A549 treated with GW870086 at 1 μM for 4 hours (cell line): ENCODE measurements at places on chromosomes 1 and 21. TPM values are rescaled to one million over a fixed set of nuclear protein-coding genes. Genes with fewer than 3 reads are reported as not detected.

The XCL2 gene
- not detected in 5 replicates for total RNA-seq

The USP1 gene
- total RNA-seq: 16.4 to 23.9 TPM (median 21.5 TPM) in 5 replicates

The LCE2A gene
- not detected in 5 replicates for total RNA-seq

The SLC6A17 gene
- total RNA-seq: 4.1 to 5.5 TPM (median 5.0 TPM) in 5 replicates

The LDLRAD2 gene
- 0.03 to 0.15 TPM (median 0.08 TPM) in 5 replicates for total RNA-seq

The OR2L13 gene
- total RNA-seq: not detected in 5 replicates

The FOXD2 gene
- 0.42 to 0.57 TPM (median 0.48 TPM) in 5 replicates for total RNA-seq

The SYNJ1 gene
- 1.8 to 2.8 TPM (median 2.4 TPM) in 5 replicates for total RNA-seq

The IGSF21 gene
- total RNA-seq: not detected in 5 replicates
